Activated CD4-positive, alpha-beta T cell treated with anti-CD3 and anti-CD28 coated beads for 1 hour (primary cell): ENCODE measurements at places on chromosomes 1 and 21.

- no peak for DNase-seq
These were observed 33.9 kb upstream of the INSL5 start for GRCh38 chr1:66834926-66835325.

DNA sequence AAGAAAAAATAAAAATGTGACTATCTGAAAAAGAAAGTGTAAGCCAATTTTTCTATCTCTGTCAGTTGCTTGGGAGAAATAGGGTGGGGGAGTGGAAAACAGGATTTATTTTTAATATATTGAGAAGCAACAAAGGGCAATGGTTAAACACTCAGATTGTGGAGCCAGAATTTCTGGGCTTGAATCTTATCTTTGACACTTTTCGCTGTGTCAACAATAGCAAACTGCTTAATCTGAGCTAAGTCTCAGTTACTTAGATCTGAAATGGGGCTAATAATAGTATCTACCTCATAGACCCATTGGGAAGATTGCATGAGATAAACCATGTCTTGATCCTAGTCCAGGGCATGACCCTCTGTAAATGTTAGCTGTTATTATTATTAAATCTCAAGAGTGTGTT, 468.1 kb downstream of the ADGRL2 start:
- no peak for DNase-seq

DNA sequence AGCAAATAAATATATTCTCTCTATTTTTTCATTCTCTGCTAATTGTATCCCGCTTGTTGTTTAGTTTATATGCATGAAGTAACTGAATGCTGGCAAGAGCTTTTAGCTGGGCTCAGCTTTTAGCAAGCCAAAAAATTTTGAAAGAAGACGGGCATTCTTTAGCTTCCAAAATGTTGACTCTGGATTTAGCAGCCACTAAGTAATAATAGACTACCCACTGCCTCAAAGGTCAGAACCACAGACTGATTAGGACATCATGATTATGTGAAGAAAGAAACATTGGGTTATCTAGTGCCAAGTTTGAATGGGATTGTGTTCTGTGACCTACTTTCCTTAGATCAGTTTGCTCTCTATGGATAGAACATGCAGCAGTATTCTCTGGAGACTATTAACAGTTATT, 80.3 kb upstream of the DPH5 start:
- no peak for DNase-seq

DNA sequence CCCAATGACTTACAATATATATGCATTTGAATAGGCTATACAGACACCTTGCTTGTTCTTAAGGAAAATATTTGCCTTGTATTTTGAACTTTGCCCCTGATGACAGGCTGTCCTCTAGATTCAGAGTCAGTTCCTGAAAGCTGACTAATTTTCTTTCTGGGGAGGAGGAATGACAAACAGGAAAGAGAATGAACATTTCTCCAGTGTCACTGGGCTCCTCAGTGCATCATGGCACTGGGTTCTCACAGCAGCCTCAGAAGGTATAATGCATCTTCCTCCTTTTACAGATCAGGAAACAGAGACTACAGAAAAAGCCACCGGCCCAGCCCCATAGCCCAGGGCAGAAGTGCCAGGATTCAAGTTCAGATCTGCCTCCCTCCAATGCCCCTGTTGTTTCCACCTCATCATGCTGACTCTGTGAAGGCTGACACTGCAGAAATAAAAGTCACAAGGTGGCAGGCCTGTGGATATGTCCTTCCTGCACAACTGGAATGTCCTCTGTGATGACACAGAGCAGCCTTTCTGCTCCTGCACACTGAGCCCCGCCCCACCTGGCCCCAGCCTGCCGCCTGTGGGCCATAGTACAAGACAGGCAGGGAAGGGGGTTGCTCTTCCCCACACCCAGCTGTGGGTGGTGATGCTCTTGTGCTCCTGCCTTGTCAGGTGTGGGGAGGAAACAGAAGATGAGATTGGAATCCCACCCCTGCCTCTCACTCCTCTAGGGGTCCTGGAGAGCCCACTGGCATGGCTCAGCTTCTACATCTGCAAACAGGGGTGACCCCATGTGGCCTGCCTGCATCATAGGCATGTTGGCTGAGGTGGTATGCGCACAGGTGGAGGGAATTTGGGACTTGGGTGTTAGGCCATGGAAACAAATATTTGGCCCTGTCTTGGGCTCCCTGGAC, 6.4 kb downstream of the TTC22 start:
- DNase-seq, result no peak

GRCh38 chr1:225990705-225991464, 8.3 kb downstream of the SDE2 start:
- no peak for DNase-seq

GRCh38 chr1:210981490-210981889, 152.5 kb downstream of the KCNH1 start:
- no peak for DNase-seq

DNA sequence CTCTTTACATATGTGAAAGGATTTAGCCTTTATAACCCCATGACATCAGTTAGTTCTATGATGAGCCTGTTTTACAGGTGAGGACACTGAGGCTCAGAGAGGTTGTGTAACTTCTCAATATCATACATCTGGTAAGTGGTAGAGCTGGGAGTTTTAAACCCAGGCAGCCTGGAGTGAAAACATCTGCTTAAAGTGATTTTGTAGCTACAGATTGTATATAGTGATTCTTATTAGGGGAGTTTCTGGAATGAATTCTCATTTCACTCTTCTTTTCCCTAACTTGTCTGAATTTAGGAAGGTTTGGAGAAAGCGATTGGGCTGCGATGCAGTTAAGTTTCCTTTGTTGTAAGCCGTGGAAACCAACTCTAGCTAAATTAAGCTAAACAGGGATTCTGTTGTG, 175.6 kb downstream of the CAMTA1 start:
- DNase-seq, result no peak
